Right kidney (tissue), 9 donors: ENCODE measurements at places on chromosomes 11 and 22.

- DNase-seq: peak; percentile 81
These were observed at the start of gene MCAM for GRCh38 chr11:119316729-119317591. Gene MCAM, minus strand, starts transcription at chr11:119317130. Its CDS starts 29 bp downstream, at chr11:119317101.

GRCh38 chr11:92826136-92826535 lies 143.3 kb upstream of the MTNR1B start:
- no peak for DNase-seq

- DNase-seq: no peak
These were observed 23.6 kb downstream of the MORC2 start for GRCh38 chr22:30944986-30945385.

GRCh38 chr22:41021061-41021612 lies 70.0 kb downstream of the RBX1 start:
- peak; percentile 68 for DNase-seq

GRCh38 chr11:83661491-83662350 lies 375.6 kb upstream of the CCDC90B start:
- no peak for DNase-seq
